CD4-positive, alpha-beta T cell treated with Interleukin-12 subunit alpha and Interleukin-12 subunit beta, for 1 hour (primary cell): ENCODE measurements at places on chromosomes 16 and 17.

DNA sequence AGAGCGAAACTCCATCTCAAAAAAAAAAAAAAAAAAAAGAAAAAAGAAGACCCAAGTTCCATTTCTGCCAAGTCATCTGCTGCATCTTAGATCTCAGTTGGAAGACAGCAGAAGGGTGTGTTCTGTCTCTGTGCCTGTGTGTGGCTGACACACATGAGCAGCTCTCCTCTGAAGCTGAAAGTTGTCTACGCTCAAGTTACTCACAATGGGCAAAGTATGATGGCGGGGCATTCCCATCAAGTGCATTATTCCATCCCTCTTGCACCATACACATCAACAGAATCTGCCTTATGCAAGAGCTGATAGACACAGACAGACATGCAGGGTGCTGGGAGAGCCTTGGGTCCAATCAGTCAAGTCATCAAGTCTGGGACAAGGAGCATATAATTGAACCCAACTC lies 402.2 kb downstream of the XYLT1 start:
- no peak for DNase-seq

DNA sequence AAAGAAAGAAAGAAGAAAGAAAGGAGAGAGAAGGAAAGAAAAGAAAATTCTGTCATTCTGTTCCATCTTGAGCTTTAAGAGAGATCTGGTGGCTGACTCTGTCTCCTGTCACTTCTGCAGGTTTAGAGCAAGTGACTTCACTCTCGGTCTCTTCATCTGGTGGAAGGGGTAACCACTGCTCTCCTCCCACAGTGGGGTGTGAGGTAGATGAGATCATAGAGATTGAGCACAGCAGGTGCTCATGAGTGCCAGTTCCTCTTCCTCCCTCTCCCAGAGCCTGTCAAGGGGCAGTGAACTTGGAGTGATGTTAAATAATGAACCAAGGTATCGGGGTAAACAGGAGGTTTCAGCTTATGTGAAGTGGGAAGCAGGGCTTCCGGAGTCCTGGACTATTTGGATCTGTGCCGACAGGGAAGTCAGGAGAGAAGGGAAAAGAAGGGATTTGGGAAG lies 47.7 kb downstream of the BEAN1 start:
- peak; percentile 71 for DNase-seq

DNA sequence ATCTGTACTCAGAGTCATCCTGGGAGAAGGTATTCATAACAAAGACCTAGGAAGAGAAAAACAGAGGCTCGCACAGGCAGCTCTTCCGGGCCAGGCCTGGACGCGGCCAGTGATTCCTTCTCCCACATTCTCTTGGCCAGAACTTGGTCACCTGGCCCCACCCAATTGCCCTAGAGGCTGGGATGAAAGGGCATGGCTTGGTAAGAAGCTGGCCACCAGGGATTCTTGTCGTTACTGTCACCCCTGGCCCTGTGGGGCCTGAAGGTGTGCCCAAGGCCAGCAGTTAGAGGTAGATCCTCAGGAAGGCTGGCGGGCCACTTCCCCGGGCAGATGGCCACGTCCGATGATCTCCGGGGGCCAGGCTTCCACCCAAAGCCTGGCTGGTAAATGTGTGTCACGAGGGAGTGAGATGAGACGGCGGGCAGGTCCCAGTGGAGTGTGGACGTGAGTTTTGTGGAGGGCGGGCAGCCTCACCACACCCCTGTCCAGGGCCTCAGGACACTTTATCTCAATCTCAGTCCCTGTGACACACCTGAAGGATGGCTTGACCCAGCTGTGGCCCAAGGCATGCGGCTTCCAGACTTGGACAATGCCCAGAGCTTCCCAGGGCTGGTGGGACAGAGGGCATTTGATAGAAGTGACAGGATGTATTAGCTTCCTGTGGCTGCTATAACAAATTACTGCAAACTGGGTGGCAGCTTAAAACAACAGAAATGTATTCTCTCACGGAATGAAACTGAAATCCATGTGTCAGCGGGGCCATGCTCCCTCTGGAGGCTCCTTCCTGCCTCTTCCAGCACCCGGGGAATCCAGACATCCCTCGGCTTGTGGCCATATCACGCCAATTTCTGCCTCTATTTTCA lies 66.3 kb upstream of the GSE1 start:
- no peak for DNase-seq

GRCh38 chr16:66926171-66926947 lies 1.0 kb upstream of the RRAD start:
- no peak for DNase-seq

GRCh38 chr17:4463818-4464476 lies 30.2 kb downstream of the SPNS3 start:
- no peak for DNase-seq

DNA sequence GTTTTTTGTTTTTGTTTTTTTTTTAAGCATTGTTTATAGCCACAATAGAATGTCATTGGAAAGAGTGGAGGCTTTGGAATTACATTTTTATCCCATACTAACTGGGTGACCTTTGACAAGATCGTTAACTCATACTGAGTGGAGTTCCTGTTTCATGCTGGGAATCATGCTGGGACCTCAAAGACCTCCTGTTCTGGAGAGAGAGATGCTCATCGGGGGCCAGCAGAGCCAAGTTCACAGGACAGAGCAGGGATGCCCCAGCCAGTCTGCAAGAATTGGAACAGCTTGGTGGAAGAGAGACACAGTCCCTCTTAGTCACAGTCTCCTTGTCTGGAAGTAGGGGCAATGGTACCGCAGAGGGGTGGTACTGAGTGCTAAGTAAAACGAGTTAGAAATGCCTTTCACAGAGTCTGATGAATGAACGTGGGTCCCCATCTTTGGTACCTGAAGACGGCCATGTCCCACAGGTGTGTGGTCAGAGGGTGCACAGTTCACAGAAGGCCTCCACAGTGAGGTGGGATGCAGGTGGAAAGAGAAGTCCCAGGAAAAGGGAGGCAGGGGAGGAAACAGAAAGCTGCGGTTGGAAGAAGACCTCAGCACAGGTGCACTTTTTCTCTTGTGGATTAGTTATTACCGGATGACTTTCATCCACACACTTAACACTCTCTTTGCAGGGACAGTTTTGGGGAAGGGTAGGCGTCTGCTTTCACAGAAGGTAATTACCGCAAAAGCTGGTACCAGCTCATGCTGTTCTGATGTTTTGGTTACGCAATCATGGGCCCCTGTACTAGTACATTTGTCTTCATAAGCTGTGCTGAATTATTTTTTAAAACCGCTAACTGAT lies 147.8 kb downstream of the PRKCA start:
- no peak for DNase-seq

DNA sequence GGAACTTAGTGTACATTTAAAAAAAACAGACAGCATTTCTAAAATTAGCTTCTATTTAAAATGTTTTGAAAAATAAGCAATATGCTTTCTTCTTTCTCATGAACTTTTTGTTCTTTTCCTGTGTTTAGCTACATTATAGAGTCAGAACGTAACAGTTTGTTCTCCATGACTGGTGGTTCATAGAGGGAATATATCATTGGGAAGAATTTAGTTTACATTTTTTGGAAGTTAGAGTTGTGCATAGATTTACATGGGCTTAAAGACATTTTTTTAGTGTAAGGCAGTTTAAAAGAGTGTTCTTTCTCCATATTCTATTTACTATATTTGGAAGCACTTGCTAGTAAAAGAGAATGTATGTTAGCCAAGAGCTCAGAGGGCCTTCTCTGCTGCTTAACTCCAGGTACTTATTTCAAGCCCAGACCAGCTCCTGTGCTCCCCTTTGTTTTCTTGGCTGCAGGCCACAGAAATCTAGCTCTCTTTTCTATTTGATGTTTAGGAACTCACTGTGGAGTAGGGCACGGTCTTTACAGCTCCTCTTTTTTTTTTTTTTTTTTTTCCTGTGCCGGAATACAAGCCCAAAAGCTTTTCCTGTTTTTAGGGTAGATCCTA lies 20.2 kb downstream of the AP2B1 start:
- DNase-seq: no peak

- DNase-seq: no peak
Measured at GRCh38 chr17:3889325-3890012, 3.4 kb downstream of the CAMKK1 start.

GRCh38 chr17:43831633-43832032 lies 1.3 kb downstream of the MPP3 start:
- DNase-seq: no peak

DNA sequence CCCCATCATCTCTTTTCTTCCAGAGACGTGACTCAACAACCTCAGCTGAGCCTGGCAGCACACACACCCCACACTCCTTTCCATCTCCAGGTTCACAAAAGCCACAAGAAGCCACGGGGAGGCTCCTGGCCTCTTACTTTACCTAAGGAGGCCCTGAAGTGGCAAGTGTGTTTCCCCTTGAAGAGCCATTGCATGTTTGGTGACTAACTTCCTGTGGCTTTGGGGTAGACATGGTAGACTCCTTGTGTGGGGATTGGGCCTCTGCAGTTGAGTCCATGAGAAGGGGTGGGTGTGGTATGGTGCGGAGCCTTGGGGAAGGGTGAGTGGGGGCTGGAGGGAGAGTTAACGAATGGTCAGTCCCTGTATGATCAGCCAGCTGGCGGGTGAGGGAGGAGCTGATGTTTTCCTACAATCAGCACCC lies 24.2 kb downstream of the SAP30BP start:
- no peak for DNase-seq

- no peak for DNase-seq
Measured at GRCh38 chr17:73582821-73583220, 61.4 kb downstream of the SDK2 start.

DNA sequence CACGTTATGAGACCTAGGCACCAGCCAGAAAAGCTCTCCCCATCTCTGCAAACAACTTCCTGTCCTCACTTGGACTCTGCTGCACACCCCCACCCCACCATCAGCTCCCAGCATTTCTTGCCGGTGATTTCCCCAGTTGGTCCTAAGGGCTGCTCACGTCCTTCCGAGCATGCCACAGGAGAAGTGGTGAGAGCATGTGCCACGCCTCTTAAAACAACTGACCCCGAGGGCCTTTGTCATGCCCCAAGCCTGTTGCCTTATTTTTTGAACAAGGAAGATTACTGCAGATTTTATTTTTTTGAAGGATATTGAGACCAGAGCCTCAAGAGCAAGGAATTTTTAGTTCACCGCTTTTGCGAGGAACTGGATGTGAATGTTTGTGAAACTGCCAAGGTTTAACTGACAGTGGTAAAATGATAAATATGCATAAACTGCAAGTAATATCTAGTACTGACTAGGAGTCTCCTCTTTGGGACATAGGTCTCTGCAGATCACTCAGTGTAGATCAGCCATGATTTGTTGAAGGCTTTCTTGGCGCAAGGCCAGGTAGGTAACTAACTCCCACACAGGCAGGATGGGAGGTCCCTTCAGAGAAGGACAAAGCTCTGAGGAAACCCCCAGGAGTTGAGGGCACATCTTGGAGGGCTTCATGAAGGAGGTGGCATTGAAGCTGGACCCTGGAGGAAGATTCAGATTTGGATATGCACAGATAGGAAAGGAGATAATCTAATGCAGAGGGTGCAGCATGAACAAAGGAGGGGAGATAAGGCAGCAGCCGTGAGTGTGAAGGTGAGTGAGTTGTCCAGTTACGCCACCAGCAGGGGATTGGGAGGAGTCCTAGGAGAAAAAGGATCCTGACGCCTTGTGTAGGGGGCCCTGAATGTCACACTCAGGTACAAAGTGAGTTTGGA lies 44.7 kb downstream of the TMEM132E start:
- DNase-seq: no peak

DNA sequence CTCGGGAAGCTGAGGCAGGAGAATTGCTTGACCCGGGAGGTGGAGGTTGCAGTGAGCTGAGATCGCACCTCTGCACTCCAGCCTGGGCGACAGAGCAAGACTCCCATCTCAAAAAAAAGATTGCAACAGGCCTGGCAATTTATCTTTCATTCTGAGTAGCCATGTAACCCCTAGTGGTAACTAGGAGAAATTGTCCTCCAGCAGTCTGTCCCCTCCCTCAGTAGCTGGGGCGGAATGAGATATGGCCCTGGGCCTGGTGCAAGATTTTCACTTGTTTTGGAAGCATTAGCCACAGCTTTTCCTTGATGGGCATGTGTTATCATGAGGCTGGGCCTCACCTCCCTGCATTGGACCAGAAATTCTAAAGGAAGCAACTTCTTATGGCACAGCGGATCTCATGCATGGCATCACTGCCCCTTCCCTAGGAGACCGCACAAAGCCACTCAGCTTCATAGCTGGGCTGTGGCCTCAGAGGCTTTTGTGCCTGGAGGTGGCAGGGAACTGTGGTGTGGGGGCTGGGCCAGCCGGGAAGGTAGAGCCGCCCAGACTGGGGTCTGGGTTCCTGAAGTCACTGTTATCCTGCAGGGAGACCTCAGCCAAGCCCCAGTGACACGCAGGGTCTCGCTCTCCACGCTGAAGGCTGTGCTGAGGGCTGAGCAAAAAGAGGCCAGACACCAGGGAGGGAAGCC lies 13.4 kb downstream of the NATD1 start:
- DNase-seq: peak; percentile 7

DNA sequence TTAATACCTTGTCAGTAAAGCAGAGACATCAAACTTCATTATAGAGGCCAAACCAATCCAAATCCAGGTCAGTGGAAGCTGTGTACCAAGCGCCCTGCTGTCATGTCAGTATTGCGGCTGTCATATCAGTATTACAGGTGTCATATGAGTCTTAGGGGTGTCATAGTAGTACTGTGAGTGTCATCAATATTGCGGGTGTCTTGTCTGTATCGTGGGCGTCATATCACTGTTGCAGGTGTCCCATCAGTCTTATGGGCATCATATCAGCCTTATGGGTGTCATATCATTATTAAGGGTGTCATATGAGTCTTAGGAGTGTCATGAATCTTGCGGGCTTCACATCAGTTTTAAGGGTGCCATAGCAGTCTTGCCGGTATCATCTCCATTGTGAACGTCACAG lies 6.0 kb upstream of the PRDM7 start:
- no peak for DNase-seq

GRCh38 chr17:17394494-17394893 lies 82.3 kb upstream of the MED9 start:
- no peak for DNase-seq

- no peak for DNase-seq
Measured at GRCh38 chr16:62041401-62041800, 5.2 kb upstream of the CDH8 start.

DNA sequence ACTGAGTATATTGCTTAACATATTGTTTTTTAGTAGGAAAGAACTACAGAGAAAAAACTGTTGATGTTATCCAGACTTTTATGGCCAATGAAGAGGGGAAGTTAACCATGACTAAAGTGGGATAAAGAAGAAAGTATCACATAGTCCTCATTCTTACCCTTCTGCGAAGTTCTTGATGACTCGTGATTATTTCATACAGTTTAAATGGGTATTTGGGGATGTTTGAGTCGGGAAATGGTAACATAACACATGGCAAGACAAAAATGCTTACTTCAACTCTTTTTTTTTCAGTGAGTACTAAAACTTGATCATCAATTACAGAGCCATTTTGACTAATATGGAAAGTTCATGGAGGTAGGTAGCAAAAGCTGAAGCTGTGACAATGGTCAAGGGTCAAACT lies 4.9 kb downstream of the POLG2 start:
- DNase-seq: no peak

- no peak for DNase-seq
Measured at GRCh38 chr16:48300391-48300856, 53.1 kb upstream of the ABCC11 start.

- no peak for DNase-seq
Measured at GRCh38 chr16:66419527-66419926, 7.6 kb upstream of the BEAN1 start.
